Stimulated activated CD8-positive, alpha-beta memory T cell treated with anti-CD3 and anti-CD28 coated beads, Interleukin-7, amount 100 ng/mL, for 1 hour (primary cell): ENCODE measurements at places on chromosomes 11 and 22.

- no peak for DNase-seq
Measured at GRCh38 chr22:45537734-45538181, 35.1 kb downstream of the FBLN1 start.

DNA sequence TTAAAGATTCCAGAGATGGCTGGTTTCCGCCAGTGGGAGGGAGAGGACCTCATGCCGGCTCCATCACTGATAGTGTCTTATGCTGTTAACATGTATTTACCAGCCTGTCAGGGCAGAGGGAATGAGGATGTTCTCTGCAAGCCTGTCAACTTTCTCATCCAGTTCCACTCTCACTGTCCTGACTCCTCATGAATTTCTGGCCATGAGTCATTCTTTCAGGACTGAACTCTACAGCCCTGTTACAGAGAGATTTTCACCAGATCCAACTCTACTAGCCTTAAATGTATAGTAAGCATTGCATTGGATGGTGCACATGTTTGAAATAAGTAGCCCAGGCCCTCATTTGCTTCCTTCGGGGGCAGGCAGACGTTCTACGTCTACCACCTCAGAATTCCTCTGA lies 387.7 kb downstream of the TMEM135 start:
- DNase-seq = no peak

- DNase-seq = no peak
Measured at GRCh38 chr11:26946257-26946716, 47.6 kb upstream of the FIBIN start.

DNA sequence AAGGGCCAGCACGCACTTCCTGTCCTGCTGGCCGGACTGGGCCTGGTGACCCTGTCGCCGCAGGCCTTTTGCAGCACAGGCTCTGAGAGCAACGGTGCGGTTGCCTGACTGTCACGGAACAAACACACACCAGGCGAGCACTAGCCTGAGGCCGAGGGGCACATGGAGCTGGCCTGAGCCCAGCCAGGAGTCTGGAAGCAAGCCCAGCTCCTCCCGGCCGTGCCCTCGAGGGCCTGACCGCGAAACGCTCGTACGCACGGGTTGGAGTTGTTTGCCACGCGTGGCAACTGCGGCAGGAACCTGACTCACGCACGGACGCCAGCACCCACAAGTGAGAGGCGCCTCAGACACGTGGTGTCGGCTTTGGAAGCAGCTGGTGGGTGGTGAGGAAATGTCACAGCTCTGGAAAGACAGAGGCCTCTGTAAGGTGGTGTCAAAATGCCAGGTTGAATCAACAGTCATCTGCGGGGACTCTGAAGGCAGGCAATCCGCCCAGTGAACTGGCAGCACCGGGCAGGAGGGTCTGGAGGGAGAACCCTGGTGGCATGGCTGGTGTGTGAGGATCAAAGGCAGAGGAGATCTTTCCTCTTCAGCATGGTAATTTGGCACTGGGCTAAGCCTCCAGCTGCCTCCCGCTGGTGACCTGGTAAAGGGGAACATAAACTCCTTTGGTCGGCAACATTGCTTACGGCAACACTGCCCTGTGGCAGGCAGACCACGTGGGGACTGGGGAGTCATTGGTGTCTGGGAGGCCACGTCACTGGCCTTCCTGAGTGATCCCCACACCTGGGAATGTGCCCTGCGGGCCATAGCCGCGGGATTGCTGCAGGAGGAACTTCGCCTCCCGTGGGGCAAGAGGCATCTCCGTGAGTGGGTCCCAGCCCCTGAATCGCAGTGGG lies 15.3 kb upstream of the IL17REL start:
- no peak for DNase-seq

DNA sequence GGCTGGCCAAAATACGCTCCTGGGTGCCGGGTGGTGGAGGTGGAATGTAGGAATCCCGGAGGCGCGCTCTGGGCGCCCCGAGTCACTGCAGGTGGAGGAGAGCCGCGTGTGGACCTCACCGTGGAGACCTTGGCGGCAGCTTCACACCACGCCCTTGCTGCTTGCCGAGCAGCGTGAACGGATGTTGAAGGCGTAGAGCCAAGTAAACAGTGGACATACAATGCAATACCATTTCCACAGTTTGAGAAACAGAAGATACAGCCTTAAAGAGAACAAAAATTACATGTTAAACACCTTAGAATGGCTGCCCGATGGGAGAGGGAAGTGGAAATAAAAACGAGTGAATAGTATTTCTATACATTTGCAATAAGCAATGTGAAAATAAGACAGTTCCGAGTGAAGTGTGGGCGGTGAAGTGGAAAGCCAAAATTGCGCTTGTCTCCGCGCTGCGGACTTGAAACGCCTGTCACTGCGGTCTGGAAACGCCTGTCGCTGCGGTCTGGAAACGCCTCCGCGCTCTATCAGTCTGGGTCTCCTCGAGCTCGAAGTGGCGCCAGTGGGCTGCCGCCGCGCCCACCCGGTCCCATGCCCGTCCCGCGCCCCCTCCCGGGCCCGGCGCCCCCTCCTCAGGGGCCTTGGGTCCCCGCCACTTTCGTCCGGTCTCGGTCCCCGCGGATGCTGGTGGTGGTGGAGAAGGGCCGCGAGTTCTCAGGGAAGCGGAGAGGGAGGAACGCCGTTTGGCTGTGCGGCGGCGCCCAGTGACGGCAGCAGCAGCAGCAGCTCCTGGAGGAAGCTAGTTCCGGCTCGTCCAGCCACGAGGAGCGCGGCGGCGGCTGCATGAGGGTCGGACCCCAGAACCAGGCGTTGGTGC lies 1.6 kb downstream of the NCR3LG1 start:
- DNase-seq = peak; percentile 36

DNA sequence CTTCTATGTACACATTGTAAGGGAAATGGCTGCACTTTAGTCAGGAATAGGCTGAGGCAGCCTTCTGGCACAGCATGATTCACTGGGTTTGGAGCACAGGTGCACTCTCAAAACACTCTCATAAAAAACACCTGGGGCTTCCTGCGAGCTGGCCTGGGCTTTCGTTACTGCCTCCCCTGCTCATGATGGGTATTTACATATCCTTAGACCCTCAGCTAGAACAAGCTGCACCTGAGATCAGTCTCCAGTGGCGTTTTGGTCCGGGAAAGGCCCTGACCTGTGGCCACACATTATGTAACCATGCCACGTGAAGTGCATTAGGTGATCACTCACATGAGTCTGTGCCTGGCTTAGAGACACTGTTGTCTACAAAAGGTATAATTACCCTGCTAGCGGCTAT lies 321.7 kb downstream of the TMEM135 start:
- DNase-seq = no peak
